ENCODE measurements at places on chromosomes 4 and X. TPM values are rescaled to one million over a fixed set of nuclear protein-coding genes. Genes with fewer than 3 reads are reported as not detected.

ZNF275 gene
- 4.3 TPM for total RNA-seq

LAP3 gene
- 100 TPM for total RNA-seq

NRK gene
- 16.1 TPM for total RNA-seq

SOD3 gene
- 21.1 TPM for total RNA-seq

FDCSP gene
- not detected for total RNA-seq

SLITRK2 gene
- total RNA-seq = 0.10 TPM

MXRA5 gene
- total RNA-seq = 6.0 TPM

NWD2 gene
- not detected for total RNA-seq

TLL1 gene
- total RNA-seq = 23.7 TPM

TMEM35A gene
- 0.30 TPM for total RNA-seq

TCP11X2 gene
- not detected for total RNA-seq

SCML2 gene
- 0.52 TPM for total RNA-seq
